Stimulated activated CD4-positive, alpha-beta T cell treated with anti-CD3 and anti-CD28 coated beads, Interleukin-12 subunit alpha, Interleukin-12 subunit beta, amount 100 ng/mL, for 48 hours (primary cell): ENCODE measurements at places on chromosomes 7 and 10.

GRCh38 chr7:151851145-151851751 is 25.7 kb downstream of the PRKAG2 start:
- DNase-seq: no peak

- no peak for DNase-seq
These were observed 68.0 kb upstream of the NRP1 start for GRCh38 chr10:33402220-33403073.

- no peak for DNase-seq
These were observed 24.0 kb upstream of the AMZ1 start for GRCh38 chr7:2663960-2664359.

- DNase-seq: no peak
These were observed 972 bp downstream of the PHYH start for GRCh38 chr10:13298748-13299436.

DNA sequence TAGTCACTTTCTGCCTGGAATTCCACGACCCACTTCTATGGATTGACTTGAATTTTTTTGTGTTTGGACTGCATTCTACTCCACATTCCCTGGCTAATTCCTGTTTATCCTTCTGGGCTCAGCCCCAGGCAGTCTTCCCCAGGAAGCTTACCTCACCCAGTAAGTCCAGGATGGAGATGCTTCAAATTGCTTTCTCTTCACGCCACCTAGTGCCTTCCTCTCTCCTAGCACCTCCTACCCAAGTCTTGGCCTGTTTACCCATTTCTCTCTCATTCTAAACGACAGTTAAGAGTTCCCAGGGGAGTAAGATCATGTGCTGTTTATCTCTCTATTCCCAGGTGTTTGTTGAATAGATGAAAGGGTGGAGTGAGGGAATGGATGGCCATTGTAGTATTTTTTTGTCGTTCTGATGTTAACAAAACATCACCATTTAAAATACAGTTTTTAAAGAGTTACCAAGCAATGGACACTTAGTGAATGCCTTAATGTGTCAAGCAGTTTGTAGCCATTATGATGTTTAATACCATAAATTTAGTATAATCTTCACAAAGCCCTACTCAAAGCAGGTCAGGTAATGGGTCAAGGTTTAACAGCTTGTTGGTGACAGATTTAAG is 45.5 kb upstream of the TARP start:
- DNase-seq: no peak

- no peak for DNase-seq
These were observed 32.9 kb upstream of the CXCL12 start for GRCh38 chr10:44417761-44418160.

GRCh38 chr7:150781103-150781502 is 19.1 kb downstream of the TMEM176B start:
- no peak for DNase-seq

DNA sequence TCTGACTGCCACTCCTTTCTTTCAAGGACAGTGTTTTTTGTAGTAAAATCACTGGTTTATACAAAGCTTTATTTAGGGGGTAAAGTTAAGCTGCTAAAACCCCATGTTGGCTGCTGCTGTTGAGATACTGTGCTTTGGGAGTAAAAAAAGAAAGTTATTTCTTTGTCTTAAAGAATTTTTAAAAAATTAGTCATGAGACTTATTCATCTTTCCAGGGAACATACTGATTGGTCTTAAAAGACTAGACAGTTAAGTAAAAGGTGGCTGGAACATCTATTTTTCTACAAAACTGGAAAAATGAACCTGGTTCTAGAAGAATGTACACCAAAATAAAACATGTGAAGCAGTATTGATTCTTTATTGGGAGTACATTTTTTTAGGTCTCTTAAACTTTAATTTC is 20.6 kb downstream of the BBIP1 start:
- no peak for DNase-seq

DNA sequence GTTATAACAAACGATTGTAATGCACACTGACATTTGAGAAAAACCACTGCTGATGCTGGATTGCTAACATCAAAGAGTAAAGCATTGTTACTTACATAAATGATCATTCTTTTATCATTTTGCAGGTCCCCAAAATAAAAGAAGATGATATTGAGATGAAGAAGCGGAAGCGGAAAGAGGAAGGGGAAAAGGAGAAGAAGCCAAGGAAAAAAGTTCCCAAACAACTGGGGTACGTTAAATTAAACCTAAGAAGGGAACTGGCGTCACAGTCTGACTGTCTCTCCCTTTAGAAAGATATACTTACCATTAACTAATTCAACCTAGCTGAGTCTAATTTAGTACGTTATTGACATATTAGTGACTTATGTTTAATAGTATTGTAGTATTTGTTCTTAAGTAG is 28.1 kb downstream of the UBN2 start:
- DNase-seq: no peak

GRCh38 chr10:75616076-75616475 is 184.7 kb downstream of the LRMDA start:
- no peak for DNase-seq

DNA sequence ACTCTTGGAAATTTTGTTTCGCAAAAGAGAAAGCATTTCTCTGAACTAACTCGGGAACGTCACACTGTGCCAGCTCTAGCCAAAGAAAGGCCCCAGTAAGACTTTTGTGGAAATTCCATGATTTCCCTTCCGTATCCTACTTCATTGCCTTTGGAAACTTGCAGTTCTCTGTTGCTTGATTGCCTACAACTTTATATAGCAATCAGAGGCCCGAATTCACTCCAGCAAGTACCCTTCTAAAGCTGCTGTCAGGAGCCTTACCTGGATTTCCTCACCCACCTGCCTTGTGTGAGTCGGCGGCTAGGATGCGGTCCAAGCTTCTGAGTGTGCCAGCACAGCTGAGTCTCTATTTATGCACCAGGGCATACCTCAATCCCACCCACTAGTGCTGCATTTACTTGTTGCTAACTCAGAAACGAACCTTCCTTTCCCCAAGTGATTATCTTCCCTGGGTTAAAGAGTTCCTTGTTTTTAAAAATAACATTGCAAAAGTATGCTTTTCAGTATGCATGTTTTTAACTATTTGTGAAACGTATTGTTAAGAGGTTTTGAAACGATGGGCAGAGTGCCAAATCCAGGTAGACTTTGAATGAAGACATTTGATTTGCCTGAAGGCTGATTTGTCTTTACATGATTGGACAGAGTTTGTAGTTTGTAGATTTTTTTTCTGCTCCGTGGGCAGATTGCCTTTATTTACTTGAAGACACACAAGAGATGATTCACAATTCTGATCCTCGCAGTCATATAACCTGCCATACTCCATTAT is at the start of gene AGR2:
Gene AGR2, minus strand, starts transcription at position 326 of the 766 bp plus-strand sequence. CDS start 3,203 bp downstream, outside the sequence.
- no peak for DNase-seq

DNA sequence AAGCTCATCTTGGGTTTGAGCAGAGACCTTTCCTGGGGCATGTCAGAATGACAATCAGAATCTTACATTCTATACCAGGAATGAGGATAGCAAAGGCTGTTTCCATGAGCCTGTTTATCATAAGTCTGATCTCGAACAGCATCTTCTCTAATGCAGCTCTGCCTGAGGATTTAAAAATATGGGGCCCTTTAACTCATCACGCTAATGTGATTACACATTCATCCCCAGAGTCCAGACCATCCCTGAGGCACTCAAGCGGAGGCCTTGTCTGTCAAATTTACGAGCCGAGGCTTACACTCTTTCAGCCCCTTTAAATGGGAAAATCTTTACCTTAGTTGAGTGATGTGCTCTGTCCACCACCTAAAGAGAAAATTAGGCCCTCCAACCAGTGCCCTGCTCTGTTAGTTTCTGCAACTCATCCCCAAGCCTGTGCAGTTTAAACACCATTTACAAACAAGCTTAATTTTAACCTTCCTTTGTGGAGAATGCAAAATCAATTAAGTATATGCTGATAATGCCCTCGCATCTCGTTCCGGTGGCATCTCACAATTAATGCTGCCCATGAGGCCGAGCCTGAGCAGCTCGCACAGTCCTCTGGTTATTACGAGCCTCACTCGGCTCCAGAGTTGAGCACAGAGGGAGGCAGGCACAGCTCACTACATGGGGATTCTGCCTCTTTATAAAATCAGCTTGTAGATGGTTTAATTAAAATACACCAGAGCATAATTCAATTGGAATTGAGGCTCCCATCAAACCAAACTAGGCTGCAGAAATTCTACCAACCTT is 16.0 kb downstream of the CHST15 start:
- DNase-seq: no peak

GRCh38 chr7:39560408-39560807 is 5.8 kb upstream of the YAE1 start:
- DNase-seq: no peak

DNA sequence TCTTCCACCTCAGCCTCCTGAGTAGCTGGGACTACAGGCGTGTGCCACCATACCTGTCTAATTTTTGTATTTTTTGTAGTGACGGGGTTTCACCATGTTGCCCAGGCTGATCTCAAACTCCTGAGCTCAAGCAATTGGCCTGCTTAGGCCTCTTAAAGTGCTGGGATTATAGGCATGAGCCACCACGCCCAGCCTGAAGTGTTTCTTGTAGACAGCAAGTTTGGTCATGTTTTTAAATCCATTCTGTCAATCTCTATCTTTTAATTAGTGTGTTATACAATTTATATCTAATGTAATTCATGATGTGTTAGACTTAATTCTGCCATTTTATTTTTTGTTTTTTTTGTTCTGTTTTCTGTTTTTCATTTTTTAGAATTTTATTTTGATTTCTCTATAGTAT is 17.2 kb upstream of the MXI1 start:
- DNase-seq: no peak

DNA sequence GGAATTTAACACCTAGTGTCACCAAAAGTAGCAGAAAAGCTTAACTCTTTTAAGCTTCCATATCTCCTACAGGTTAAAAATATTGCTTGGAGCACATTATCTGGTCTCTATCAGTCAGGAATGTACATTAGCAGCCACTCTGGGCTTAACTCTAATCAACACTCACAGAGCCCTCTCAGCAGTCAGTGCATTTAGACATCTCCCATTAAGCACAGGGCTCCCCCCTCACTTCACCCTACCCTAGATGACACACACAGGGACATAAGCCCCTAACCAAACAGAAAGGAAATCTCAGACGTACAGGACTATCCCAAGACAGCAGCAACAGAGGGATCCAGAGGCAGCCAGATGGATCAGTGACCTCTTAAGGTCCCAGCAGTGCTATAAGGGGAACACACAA is 26.4 kb downstream of the FBXW4 start:
- DNase-seq: no peak

DNA sequence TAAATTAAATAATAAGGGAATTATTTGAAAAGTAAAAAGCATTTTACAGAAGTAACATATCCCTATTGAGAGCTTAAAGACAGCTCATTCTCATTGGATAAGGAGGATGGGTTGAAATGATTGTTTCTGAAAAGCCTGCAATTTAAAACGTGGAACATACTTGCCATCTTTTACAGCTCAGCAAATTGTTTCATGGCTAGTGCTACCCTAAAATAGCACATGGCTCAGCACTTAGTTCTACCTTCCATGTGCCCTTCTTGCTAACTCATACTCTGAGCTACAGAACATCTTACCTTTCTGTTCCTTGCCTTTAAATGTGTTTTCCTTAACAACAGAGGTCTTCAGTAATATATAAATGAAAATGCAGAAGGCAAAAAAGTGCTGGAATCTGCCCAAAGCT is 8.6 kb downstream of the SEMA3C start:
- DNase-seq: no peak

- no peak for DNase-seq
These were observed 104.6 kb upstream of the INSIG1 start for GRCh38 chr7:155192961-155193640.

- DNase-seq: no peak
These were observed 167.0 kb downstream of the SFMBT2 start for GRCh38 chr10:7243873-7244272.

DNA sequence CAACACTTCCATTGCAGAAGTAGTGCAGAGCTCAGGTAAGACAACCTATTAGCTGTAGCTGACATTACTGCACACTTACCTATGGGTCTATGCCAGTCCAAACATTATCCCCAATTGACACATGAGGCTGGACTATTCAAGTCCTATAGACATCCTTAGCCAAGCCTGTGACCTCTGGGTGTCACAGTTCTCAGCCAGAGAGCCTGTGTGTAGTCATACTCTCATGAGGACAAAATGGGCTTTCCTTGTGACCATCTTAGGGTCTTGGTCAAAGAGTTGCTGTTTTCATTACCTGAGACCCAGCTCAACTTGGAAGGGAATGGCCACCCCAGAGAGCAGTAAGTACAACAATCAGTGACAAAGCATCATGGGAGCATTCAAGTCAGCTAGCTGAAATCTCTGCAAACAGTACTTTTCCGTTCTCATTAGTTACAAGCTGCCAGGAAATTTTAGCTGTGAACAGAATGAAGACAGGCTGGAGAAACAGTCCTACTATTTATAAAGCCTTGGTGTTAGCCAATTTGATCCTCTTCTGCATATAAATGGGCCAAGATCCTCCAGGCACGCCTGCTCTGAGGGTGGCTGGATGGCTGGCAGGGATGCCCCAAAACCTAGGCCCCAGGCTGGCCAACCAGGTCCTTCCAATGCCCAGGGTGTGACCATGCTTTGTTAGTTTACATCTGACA is 44.3 kb downstream of the NUDCD3 start:
- DNase-seq: no peak

DNA sequence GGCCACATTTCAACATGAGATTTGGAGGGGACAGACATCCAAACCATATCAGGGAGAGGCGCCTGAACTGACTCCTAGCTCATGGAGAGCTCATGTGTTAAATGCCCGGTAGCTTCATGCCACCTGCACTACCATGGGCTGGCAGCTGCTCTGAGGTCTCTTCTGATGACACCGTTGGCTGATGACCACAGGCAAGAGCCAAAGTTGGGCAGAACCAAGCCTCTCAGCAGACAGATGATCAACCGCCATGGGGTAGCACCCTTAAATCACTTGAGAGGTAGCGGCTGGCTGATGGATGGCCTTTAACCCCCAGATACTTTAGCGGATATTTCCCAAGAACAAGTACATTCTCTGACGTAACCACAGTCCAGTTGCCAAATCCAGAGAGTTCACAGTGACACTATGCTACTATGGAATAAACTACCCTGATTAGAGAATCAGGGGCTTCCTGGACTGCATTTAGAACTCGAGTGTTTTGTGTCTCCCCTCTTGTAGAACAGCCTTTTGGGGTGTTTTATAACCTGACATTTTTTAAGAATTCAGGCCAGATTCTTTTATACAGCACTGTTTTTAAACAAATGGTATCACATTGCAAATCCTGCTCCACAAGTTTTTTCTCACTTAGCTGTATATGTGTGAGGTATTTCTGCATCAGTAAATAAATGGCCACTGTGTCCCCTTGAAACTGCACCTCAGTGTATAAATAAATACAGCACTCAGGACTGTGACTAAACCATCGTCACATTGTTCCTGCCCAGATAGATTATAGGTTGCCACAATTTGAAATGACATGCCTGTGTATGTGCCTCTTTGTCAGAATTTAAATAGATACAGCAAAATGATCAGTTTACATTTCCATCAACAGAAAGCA is 30.8 kb upstream of the DRGX start:
- no peak for DNase-seq

- DNase-seq: no peak
These were observed 140.1 kb upstream of the ZNF92 start for GRCh38 chr7:65233409-65234034.

DNA sequence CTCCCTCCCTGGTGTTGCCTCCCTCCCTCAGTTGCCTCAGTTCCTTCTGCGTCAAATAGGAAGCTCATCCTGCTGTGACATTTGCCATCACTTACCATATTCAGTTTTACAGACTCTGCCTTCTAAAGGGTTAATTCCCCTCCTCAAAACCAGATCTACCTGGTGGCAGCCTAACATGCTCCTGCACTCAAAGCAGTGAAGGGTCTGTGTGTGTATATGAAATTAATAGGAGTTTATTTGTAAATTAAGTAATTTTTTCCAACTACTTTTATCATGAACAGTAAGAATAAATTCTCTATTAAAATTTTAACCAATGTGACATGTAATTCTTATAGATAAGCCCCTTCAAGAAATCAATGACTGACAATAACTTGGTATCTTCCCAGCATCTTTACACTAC is 158.6 kb upstream of the INSYN2A start:
- DNase-seq: no peak
